ENCODE measurements at places on chromosomes 6 and 20. TPM values are rescaled to one million over a fixed set of nuclear protein-coding genes. Genes with fewer than 3 reads are reported as not detected.
A peak's percentile ranks its signal among the peaks of the same experiment; 100 is the strongest.

- DNase-seq = no peak
These were observed 24.7 kb downstream of the WDR27 start for GRCh38 chr6:169677096-169677495.

OPRL1 gene
- 2.8 TPM for total RNA-seq

GRCh38 chr6:313087-313486 lies 20.8 kb downstream of the DUSP22 start:
- no peak for DNase-seq

- peak; percentile 85 for DNase-seq
These were observed 98.8 kb downstream of the HAO1 start for GRCh38 chr20:7841291-7841970.

DNA sequence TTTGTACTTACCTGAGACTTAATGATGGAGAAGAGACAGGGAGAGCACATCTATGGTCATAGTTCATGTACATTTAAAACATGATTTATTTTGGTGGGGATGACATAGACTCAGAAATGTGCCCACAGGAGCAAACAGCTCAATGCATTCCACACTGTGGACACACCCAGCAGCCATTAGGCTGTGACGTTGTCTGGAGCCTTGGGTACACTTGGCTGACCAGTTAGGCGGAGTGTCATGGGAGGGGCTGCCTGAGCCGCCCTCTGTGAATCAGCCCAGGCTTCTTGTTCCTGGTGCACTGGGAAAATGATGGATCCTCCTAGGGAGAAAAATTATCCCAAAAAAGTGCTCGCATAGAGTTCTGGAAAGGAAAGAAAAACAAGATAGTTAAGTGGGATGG lies 231.0 kb upstream of the GMDS start:
- DNase-seq = peak; percentile 6

- DNase-seq = peak; percentile 28
These were observed 198.6 kb downstream of the UST start for GRCh38 chr6:148945301-148946021.

AKAP7 gene
- 4.9 TPM for total RNA-seq

DNA sequence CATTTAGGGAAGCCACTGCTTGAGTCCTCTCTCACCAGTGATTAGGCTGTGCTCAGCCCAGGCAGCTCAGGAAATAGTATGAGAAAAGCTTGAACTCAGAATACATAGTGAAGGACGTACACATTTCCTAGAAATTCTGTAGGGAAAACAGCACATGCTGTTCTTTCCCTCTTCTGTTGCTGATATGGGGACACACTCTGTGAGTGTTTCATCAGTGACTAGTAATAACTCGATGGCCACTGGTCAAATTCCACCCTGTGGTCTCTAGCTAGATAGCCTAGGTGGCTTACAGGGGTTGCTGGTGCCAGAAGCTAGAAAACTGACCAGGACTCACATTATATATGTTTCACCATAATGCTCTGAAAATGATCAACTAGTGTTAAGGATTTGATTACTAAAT lies 259.8 kb upstream of the SOX4 start:
- DNase-seq = no peak

RTEL1 gene
- 15.6 TPM for total RNA-seq

LY6G6C gene
- 0.66 TPM for total RNA-seq

DNA sequence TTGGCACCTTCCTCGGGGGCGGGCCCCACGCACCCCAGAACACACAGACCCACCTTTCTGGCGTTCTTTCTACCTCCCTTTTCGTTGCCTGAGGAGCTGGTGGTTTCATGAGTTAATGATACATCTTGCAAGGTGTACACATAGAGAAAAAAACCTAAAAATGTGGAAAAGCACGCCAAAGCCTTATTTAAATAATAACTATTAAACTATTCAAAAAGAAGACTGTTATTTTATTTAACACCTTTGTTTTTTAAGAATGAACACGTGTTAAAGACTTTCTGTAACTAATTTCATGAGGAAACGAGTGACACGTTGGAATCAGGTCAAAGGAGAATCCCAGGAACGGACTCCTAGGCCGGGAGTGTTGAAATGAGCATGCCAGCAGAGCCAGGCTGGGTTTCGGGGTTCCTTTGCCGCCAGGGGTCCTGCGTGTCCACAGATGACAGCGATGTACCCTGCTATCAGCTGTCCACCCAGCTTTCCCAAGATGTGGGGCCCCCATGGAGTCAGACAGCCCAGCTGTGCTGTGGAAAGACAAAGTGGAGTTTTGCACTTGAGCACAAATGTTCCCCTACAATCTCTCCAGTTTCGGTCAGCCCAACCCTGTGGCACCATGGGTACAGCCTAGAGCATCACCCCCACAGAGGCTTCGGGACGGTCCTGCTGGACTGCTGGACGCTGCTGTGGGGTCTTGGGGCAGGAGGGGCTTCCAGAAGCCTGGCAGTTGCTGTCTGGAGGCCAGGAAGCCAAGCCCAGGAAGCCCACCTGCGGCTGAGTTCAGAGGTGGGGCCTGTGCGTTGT lies 16.1 kb downstream of the SLC17A9 start:
- DNase-seq = no peak

- peak; percentile 39 for DNase-seq
These were observed 329.3 kb upstream of the RNF24 start for GRCh38 chr20:4344670-4345069.

DNA sequence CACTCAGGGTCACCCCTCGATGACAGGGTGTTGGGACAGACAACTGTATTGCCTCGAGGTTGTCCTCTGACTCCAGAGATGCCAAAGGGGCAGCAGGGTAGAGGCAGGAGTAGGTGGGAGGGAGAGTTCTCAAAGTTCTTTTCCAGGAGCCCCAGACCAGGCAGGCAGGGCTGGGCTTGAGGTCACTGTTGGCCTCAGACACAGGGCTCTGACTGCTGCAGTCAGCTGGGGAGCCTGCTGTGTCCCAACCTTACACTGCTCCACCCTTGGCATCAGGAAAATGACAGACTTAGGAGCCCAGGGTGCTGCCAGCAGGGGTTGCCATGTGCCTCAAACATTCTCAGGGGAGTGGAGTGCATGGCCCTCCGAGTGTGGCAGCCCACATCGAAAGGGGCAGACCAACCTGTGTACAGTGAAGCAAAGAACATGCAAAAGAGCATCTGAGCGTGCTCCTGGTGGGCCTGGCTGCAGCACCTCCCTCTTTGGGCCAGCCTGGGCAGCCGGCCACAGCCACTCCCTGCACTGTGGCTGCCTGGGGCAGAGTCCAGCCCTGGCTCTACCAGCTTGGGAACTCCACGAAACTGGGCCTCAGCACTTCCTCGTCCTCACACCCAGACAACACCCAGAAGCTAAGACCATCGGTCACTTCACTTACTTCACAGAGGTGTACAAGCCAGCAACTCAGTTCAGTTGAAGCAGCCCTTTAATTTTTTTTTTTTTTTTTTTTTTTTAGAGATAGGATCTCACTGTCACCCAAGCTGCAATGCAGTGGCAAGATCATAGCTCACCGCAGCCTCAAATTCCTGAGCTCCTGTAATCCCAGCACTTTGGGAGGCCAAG lies 24.0 kb downstream of the C6orf132 start:
- no peak for DNase-seq

- DNase-seq = no peak
These were observed 21.5 kb downstream of the GGTLC1 start for GRCh38 chr20:23966927-23967615.

GRCh38 chr20:22371843-22372242 lies 212.5 kb downstream of the FOXA2 start:
- DNase-seq = no peak

- no peak for DNase-seq
These were observed 221.3 kb downstream of the QKI start for GRCh38 chr6:163635731-163636364.

DCDC2 gene
- 3.2 TPM for total RNA-seq

RAD21L1 gene
- total RNA-seq = 0.34 TPM

- DNase-seq = no peak
These were observed 706.3 kb downstream of the TFAP2A start for GRCh38 chr6:9708600-9708999.

- DNase-seq = peak; percentile 90
These were observed 201.1 kb downstream of the OGFRL1 start for GRCh38 chr6:71489736-71490135.

TFAP2A gene
- total RNA-seq = 2.1 TPM

TM9SF4 gene
- total RNA-seq = 71.8 TPM

DNA sequence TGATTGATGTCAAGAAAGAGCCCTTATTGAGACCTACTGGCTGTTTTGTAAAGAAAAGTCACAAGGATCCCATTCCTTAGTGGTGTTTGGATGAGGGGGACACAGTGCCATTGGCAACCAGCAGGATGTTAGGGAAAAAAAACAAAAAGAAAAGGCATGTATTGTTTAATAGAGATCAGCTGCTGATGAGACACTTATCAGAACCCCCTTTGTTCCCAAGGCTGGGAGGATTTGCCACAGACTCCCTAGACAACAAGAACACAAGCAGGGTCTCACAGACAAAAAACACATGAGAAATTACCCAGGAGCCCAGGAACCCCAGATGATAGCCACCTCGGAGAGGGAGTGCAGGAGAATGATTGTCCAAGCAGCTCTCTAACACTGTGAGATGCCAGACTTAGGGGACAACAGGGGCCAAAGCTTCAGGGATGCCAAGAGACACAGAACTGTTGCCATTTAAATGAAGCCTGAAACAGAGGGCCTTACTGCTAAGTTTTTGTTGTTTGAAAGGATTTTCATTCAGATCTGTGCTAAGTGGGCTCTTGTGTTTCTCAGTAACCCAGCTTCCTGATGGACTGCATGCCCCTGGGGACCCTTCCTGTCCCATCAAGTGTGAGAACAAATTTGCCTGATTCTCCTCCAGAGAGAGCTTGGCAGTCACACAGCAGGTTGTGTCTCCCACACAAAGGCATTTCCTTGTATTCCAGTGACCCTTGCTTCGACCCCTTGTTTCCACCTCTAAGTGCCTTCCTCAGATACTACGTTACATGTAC lies 48.7 kb upstream of the HEY2 start:
- DNase-seq = no peak

- DNase-seq = no peak
These were observed 275.2 kb downstream of the GMDS start for GRCh38 chr6:1970151-1970561.

- no peak for DNase-seq
These were observed 73.9 kb upstream of the MLIP start for GRCh38 chr6:54037277-54037779.

DNA sequence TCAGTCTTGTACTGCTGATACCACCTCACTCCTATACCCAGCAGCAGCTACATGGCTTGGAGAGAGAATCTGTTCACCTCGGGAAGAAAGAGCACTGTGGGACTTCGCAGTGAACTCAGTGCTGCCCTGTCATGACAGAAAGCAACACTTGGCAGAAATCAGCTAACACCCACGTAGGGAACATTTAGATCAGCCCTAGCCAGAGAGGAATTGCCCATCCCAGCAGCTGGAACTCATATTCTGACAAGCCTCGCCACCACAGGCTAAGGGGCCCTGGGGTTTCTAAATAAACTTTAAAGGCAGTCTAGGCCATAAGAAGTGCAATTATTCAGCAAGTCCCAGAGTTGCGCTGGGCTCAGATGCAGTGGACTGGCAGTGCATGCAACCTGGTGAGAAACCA lies 1266.8 kb downstream of the GRIK2 start:
- DNase-seq = no peak

WFDC10B gene
- not detected for total RNA-seq

CASS4 gene
- 2.3 TPM for total RNA-seq

All from astrocyte (in vitro differentiated cells and primary cell).